ENCODE measurements at places on chromosomes 5 and 9.

DNA sequence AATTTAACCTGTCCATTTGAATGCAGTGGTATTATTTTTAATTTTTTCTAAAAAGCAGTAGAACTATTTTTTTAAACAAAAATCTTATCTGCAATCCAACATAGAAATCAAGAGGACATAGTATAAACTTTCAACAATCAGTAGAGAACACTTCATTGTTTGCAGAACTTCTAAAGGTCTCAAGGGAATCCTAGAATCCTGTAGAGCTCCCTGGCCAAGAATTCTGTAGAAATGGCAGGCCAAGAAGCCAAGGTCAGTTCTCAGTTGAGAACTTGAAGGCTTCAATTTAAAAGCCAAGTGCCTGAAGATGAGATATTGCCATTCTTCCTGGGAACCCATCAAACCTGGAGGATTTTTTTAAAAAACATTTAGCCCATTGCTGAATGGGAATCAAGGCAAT, 199.2 kb upstream of the KLF4 start:
- no peak for DNase-seq

DNA sequence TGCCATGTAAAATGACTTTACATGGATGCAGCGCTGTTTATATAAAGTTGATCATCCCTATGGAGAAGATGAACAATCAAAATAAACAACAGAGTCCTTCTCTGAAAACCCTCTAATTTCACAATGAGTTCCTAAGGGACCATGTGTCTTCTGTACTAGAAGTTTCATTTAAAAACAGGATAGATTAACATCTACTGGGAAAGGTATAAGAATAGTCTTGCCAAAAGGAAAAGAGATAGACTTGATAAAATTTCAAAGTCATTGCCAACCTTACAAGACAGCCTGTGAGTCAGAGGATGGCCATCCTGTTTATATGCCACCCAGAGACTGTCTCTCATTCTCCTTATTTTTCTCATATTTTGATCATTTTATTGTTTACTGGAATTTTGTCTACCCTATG, 367.1 kb upstream of the PDE4D start:
- no peak for DNase-seq

GRCh38 chr5:138212828-138213160, 329 bp downstream of the CDC23 start:
- DNase-seq, result no peak

GRCh38 chr9:14153310-14153720, 160.6 kb downstream of the NFIB start:
- no peak for DNase-seq

DNA sequence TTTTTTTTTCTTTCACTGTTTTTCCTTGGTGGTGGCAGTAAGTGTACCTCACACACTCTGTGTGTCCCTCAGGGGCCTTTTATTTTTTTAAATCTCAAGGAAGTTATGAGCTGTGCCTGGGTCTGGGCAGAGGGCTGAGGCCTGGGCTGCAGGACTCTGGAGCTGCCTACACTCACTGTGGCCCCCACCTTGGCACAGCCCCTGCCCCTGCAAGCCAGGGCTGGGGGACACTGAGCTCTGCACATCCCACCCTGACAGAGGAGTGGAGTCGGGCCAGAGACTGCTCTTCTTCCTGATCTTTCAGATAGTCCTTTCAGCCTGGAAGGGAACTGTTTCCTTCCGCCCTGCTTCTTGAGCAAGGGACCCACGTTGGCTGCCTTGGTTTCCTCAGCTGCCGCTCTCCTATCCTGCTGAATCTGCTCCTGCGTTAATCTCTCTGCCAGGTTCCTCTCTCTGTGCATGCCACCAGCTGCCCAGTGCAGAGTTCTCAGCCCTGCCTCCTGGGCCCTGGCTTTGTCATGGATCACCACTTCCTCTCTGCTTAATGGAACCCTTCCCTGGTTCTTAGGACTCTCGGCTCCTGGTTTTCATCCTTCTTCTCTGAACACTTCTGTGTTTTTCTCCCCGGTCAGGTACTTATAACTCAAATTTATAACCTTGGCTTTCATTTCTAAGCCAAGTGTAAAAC, 502.3 kb downstream of the DIRAS2 start:
- DNase-seq, result no peak

DNA sequence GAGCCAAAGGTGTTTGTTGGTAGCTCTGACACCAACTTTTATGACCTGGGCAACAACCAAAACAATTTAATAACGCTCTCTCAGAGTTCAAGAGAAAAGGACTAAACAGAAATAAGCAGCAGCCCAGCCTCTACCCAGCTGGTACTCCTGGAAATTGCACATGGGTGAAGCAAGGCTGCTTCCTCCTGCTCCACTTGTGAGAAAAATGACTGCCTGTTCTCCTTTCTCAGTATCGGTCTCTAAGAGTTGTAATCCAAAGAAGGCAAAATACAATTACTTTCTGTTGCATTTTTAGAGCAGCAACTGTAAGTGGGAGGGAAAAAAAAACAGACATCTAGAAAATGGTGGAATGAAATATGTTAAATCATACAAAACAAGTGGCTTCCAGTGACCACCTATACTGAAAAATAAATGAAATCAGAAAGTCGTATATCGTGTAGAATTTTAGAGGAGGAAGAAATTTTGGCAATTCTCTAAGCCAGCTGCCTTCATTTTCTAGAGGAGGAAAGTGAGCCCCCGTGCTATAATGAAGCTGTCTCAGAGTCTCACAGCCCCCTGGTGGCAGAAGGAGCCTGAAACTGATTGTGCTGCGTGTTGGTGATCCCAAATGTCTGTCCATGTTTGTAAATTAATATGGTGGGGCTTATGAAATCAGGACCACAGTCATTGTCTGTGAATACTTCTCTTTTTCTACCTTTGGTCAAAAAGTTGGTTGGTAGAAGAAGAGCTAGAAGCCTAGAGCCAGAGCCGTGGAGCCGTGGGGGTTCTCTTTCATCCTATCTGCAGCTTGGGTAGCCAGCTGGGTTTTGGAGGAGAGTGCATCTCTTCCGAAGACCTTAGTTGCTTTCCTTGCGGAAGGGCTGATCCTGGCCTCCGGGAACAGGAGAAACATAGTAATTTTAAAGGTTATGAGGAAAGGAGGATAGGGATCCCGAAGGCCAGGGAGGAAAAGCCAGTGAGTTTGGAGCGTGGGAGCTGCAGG, 139.9 kb downstream of the PIP5K1B start:
- DNase-seq, result no peak

DNA sequence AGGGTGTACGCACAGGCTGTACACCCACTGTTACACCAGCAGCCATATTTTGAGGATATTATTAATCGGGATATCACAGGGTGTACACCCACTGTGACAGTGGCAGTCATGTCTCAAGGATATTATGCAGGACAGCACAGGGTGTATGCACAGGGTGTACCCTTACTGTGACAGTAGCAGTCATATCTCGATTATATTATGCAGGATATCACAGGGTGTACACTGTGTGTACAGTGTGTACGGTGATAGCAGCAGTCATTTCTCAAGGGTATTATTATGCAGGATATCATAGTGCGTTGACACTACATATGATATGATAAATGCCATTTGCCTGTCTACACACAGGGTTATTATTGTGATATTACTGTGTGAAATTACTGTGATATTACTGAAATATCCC, 80.5 kb upstream of the SLC25A48 start:
- no peak for DNase-seq

DNA sequence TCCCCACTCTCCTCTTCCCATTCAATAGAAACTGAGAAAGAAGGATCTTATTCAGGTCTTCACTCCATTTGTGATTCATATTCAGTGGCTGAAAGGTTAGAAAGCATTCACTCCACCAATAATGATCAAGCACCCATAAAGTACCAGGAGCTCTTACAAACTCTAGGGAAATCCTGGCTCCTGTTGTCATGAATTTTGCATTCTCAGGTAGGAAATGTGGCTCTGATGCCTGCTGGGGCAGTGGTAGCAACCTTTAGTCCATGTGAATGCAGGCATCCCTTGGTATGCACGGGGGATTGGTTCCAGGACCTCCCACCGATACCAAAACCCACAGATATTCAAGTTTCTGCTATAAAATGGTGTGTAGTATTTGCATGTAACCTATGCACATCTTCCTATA, 3.6 kb upstream of the RORB start:
- DNase-seq, result no peak

DNA sequence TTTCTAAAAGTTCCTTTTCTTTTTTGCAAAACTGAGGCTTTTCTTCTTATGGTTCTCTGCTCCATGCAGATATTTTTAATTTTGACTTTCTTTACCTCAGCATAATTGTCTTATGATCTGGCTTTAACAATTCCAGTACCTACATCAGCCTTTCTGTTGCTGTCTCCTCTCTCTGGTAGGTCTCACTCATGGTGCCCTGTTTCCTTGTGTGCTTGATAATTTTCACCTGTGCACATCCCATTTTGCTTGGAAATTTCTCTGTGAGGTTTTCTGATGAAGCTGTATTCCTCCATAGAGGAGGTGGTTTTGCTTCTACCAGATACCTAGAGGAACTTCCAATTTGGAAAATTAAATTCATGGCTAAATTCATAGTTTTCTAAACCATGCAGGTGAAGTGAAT, 2.3 kb upstream of the HSD17B3 start:
- no peak for DNase-seq

DNA sequence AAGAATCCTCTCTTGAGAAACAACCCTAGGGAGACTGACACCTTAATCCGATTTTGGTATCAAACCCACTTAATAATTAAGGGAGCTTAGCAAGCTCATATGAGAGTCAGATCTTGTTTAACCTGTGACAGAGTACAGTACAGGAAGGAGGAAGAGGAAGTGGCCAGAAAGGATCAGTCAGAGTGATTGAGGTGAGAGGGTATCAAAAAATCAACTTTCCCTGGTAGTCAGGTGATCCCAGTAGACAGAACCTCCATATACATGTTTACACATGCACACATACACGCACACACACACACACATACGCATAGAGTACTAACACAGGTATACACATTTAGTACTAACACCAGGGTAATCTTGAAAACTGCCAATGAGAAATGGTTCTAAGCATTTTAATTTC, 56.8 kb downstream of the GLIS3 start:
- DNase-seq, result no peak

DNA sequence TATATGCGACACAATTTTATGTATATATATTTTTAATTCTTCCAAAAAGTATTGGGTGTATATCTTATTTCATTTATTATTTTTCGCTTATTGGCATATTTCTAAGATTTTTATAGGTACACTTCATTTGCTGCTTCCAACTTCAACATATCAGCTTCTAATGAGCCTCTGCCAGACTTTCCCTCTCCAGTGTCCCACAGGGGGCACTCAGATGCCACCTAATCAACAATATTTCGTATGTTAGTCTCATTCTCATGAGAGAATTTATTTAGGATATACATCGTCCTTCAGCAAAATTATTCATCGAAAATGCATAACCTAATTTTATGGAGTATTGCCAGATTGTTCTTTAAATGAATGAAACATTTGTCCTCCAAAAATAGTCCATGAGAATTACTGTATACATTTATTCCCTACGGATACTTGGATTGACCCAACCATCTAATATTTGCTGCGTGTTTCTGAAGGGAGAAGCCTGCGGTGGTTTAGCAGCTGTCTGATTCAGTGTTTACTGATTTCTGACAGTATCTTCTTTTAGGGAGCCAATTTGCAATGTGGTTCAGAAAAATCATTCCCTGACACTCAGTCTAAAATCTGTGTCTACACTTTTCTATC, 100.6 kb upstream of the SELENOP start:
- no peak for DNase-seq

DNA sequence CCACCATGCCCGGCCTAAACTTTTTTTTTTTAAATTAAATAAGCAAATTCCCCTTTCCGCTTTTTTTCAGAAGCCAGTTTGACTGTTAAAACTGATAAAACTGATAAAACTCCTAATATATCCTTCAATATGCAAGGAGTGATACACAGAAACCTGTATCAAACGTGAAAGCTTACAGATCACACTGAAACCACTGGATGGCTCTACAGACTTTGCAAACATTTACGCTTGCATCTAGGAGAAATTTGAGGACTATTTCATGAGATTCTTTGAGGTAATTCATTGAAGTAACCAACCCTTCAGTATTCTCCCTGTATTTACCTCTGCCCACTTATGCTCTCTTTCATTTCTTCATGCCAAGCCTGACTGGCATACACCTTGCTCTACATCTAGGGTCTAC, 40.6 kb upstream of the CHD1 start:
- no peak for DNase-seq

DNA sequence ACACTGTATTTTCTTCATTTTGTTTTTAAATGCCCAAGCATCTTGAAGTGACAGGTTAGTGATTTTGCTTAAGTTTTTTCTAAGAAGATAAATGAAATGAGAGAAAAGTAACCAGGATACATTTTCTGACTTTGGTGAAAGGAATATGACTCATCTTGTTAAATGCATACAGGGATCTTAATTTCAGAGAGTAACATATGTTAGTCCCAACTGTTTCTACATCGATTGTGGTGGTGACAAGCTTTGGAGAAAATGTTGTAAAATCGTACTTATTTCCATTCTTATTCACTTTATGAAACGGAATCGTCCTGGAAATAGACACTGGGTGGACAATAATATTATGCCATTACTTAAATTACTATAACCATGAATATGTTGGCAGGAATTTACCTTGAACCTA, 107.5 kb downstream of the KCNN2 start:
- DNase-seq, result no peak

GRCh38 chr5:24264547-24264946, 380.2 kb downstream of the CDH10 start:
- no peak for DNase-seq

DNA sequence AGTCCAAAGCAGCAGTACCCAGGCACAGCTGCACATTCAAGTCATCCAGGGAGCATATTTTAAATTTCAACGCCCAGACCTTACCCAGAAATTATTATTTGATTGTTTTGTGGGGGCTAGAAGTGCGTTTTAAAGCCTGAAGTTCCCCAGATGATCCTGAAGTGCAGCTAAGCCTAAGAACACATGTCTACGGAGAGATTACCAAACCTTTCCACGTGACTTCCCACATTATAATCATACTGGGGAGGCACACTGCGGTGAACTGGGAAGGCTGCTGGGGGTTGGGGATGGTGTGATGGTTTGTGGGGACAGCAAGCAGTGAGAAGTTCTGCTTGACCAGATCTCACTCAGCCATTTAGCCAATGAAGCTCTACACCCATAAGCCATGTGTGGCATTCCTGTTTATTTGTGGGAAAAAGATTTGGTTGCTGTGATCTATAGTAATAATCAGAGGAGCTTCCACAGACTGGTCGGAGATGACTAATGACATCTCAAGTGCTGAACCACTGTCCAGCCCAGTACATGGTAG, 93.4 kb upstream of the CDH6 start:
- no peak for DNase-seq

- DNase-seq, result no peak
These were observed 1314.1 kb upstream of the C9orf72 start for GRCh38 chr9:28887188-28887884.
